ENCODE measurements at places on chromosomes 7 and 10.

GRCh38 chr7:40234046-40234445 lies 99.2 kb downstream of the SUGCT start:
- DNase-seq: no peak

GRCh38 chr7:46461334-46461777 lies 540.3 kb upstream of the IGFBP3 start:
- peak; percentile 5 for DNase-seq

- no peak for DNase-seq
Measured at GRCh38 chr7:140639366-140640053, 1.1 kb downstream of the DENND2A start.

- no peak for DNase-seq
Measured at GRCh38 chr10:70885931-70886903, 2.1 kb downstream of the PCBD1 start.

GRCh38 chr7:20217193-20217948 lies at the start of gene MACC1:
TSS of gene MACC1 (minus strand) at chr7:20217384. CDS start at chr7:20161862, 55,522 bp downstream.
- peak; percentile 32 for DNase-seq

DNA sequence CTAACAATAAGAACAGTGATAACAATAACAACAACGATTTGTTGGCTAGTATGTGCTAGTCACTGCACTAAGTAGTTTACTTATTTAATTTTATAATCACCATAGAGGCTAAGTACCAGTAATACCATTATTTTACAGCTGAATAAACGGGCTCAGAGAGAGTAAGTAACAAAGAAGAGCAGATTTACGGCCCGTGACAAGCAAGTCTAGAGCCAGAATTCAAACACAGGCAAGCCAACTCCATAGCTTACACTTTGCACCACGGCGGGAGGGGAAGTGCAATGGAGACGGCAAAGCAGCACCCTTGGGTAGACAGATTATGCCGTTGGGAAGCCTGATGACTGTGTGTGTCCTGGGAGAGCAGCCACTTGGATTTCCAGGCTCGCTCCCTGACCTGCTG lies 1.2 kb upstream of the OR6V1 start:
- DNase-seq: no peak

- no peak for DNase-seq
Measured at GRCh38 chr7:106100863-106101629, 11.1 kb downstream of the SYPL1 start.

GRCh38 chr7:22387583-22387982 lies 30.6 kb upstream of the RAPGEF5 start:
- DNase-seq: no peak

DNA sequence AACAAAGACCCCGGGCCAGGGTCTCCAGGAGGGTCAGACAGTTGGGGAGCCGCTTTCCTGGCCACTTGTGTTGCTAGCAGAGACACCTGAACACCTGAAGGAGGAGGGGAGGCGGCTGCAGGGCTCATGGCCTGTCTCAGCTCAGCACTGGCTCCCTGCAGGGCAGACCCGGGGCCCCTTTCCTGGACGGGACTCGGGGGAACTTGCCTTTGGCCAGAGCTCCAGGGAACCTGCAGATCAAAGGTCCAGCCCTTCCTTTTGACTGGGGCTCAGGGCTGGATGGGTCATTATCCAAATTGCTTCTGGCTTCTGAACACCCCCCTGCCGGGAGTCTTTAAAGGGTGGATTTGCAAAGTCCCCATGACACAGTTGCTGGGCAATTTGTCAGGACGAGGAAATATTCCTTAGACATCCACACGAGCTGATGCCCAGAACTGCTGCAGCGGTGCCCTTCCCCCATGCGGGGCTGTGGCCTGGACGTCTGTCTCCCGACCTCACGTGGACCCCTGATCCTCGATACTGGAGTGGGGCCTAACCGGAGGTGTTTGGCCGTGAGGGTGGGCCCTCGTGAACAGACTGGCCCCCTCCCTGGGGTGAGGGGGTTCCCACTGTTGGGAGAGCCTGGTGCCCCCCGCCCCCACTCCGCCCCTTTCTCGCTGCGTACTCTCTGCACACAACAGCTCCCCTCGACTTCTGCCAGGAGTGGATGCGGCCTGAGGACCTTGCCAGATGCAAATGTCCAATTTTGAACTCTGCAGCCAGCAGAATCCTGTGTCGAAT lies 194.3 kb downstream of the ELFN1 start:
- no peak for DNase-seq

- DNase-seq: no peak
Measured at GRCh38 chr7:41887416-41887815, 184.5 kb upstream of the INHBA start.

DNA sequence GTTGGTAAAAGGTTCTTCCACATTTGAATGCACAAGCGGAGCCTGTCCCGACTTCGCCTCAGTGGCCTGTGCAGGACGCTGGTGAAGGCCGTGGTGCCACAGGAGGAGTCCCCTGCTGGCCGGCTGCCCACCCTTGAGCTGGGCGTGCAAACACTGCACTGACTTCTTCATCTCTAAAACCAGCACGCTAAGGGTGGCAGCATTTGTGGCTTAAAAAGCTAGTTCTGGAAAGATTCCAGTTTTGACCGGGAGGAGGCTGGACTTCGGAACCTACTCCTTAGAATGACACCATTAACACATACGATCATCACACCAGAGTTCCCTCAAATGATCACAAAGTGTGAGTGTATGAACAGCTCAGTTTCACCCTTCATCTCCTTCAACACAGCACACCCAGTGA lies 102.4 kb downstream of the SMURF1 start:
- no peak for DNase-seq

- DNase-seq: peak; percentile 31
Measured at GRCh38 chr10:79067241-79068202, 1.2 kb upstream of the ZMIZ1 start.

DNA sequence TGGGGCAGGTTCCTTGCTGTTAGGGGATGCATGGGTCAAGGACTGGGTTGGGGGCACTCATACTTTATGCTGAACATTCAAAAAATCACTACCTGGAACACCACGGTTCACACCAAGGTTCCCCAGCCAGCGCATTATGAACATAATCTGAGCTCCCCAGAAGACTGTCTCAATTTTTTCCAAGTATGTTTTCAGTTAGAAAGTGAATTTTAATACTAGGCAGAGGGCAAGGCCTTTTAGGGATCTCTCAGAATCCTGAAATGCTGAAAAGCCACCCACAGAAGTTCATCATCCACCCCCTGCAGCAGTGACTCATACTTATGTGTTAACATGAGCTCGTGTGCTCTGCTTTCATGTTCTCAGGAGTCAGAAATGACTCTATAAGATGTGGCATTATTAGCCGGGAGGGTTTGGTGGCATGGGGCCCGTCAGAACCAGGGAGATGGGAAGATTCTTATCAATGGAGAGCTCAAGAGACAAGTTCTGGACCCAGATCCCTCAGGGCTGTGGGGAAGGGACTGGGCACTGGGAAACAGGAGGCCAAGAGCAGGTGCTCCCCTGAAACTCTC lies 185.2 kb upstream of the ITGB1 start:
- DNase-seq: no peak

- DNase-seq: peak; percentile 53
Measured at GRCh38 chr7:77327932-77328628, 88.1 kb downstream of the GSAP start.
